ENCODE measurements at places on chromosomes 16 and 17.

- DNase-seq: no peak
Observed at GRCh38 chr16:6524501-6524900, 808.1 kb upstream of the RBFOX1 start.

GRCh38 chr17:48646183-48647102 lies 20.3 kb upstream of the HOXB9 start:
- DNase-seq: peak; percentile 32

- no peak for DNase-seq
Observed at GRCh38 chr17:20852990-20853370, 189.8 kb downstream of the USP22 start.

DNA sequence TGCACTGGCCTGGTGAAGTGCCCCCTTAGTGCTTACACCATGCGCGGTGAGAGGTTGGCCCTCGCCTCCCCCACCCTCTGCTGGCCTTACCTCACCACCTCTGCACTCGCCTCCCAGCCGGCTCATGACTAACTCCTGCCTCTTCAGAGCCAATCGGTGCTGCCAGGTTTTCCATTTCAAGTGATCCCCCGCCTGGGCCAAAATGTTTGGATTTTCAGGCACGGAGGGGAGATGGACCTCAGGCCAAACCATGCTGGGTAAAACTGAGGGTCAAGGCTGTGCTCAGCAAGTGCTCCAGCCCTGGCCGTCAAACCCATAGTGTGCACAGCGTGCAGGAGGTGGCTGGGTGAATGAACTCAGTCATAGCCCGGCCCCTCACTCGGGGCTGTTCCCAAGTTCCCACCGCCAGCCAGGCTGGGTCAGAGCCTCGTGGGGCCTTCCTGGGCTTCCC lies 175.4 kb downstream of the SEC14L1 start:
- DNase-seq: no peak

DNA sequence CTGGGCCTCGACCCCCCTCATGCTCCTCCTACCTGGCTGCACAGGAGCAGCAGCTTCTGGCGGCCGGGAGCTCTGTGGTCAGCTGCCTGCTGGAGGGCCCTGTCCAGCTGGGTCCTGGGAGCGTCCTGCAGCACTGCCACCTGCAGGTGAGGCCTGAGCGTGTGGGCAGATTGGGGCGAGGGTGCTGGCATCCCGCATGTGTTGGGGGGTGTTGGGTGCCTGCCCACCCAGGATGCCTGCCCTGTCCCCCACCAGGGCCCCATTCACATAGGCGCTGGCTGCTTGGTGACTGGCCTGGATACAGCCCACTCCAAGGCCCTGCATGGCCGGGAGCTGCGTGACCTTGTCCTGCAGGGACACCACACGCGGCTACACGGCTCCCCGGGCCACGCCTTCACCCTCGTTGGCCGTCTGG lies 16.5 kb downstream of the FCSK start:
- DNase-seq: peak; percentile 16

DNA sequence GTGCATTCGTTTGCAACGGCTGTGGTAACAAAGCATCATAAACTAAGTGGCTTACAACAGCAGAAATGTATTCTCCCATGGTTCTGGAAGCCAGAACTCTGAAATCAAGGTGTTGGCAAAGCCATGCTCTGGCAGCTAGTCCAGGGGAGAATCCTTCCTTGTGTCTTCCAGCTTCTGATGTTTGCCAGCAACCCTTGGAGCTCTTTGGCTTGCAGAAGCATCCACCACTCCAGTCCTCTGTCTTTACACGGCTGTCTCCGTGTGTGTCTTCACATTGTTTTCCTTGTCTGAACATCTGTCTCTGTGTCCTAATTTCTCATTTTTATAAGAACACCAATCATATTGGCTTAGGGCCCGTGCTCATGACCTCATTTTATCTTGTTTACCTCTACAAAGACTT lies 265.3 kb upstream of the HSBP1 start:
- no peak for DNase-seq

- DNase-seq: no peak
Observed at GRCh38 chr16:31513126-31513525, 4.9 kb upstream of the RUSF1 start.

DNA sequence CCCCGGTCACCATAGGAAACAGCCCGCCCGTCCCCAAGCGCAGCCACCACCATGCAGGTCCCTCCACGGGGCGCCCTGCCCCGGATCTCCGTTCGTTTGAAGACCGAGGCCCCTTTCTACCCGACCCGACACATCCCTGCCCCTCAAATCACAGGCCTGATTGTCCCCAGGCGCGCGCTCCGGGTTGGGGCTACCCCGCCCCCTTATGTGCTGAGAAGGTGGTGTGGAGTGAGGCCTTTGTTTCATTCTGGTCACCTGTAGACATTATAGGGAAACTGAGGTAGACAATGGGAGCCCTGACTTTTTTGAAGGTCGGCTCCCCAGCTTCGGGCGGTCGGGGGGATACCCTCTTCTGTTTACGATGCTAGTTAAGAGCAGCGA lies 763 bp upstream of the ACTG1 start:
- DNase-seq: peak; percentile 65

Measured in CD4-positive, alpha-beta T cell treated with Interleukin-6 for 4 hours (primary cell).